ENCODE measurements at places on chromosomes 5 and 9.
A peak's percentile ranks its signal among the peaks of the same experiment; 100 is the strongest.

DNA sequence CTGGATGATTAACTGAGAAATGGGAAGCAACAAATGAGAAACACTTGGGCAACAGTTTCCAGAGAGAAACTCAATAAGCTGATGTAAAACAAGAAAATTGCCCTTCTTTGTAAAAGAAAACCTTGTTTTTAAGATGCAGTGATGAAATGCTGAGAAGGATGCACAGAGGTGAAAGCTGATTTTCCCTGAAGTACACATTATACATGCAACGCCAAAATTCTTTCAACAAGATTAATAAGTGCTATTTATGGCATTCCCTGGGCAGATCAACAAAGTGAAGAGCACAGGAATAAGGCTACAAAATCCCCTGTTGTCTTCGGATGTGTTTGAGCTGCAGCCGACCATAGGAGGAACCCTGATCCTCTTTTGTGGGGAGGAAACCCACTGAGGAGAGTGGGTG is 208.0 kb upstream of the ANKH start:
- no peak overlapping the region for H3K27ac ChIP-seq
- no peak for DNase-seq
- H3K4me1 ChIP-seq = no peaks in the 10 kb centered on the region
- H3K27me3 ChIP-seq = no peaks in the 10 kb centered on the region
- H3K36me3 ChIP-seq = no peaks in the 10 kb centered on the region
- H3K4me3 ChIP-seq = no peak overlapping the region

DNA sequence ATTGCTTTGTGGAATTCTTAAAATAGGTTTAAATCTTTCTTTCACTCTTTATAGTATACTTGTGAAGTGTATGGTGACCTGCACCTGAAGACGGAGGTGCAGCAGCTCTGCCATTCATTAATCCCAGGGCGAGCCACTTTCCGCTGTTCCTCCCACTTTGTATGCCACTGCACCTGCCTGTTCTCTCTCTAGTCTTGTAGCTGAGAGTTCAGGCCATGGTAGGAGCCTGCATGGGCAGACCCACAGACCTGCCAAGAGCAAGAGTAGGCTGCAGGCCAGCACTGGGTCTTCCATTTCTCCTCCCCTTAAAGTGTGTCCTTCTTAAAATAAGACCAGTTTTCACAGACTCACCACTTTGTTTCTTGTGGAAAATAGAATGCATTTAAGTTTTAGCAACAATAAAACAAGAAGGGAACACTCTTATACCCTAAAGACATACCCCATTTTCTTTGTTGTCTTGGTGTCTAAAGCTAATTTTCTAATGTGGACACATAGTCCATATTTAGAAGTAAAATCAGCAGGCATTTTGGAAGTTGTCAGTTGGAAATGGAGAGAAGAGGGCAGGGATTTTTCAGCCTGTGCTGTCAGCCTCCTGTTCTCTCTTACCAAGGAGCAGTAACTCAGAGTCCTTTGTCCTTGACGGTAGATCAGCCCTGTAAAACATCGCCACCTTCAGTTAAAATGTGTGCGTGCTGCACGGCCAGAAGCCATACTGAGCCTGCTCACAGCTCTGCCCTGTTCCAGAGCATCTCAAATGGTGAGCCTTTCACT is 103.2 kb downstream of the SNCAIP start:
- H3K36me3 ChIP-seq = no peaks in the 10 kb centered on the region
- DNase-seq = no peak
- H3K27me3 ChIP-seq = peaks cover 3% of the 10 kb centered on the region
- H3K4me3 ChIP-seq = no peak overlapping the region
- H3K27ac ChIP-seq = no peak overlapping the region

DNA sequence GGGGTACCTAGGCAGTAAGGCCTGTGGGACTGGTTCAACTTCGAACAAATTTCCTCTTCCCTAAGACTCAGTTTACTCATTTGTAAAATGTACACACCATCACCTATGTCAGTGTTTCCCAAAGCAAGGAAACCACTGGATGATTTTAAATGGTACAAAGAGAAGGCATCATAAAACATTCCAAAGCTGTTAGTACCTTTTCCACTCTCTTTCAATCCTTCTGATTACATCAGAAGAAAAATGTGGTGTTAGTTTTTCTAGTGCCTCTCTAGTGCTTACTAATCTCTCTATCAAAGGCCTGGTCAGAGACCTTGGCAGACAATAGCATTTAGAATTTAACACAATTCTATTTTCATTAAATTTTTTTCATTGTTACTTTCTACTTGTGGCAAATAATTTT is 18.1 kb downstream of the NR6A1 start:
- no peak overlapping the region for H3K4me3 ChIP-seq
- H3K27ac ChIP-seq = peak overlapping the region; percentile 45

- H3K4me3 ChIP-seq = no peak overlapping the region
- H3K36me3 ChIP-seq = no peaks in the 10 kb centered on the region
- H3K4me1 ChIP-seq = no peaks in the 10 kb centered on the region
Measured at GRCh38 chr9:28024676-28025075, 451.4 kb upstream of the C9orf72 start.

- no peak overlapping the region for H3K4me3 ChIP-seq
- H3K27ac ChIP-seq = no peak overlapping the region
- no peaks in the 10 kb centered on the region for H3K4me1 ChIP-seq
- peaks cover 46% of the 10 kb centered on the region for H3K27me3 ChIP-seq
Measured at GRCh38 chr9:126515873-126516505, 97.7 kb upstream of the LMX1B start.

DNA sequence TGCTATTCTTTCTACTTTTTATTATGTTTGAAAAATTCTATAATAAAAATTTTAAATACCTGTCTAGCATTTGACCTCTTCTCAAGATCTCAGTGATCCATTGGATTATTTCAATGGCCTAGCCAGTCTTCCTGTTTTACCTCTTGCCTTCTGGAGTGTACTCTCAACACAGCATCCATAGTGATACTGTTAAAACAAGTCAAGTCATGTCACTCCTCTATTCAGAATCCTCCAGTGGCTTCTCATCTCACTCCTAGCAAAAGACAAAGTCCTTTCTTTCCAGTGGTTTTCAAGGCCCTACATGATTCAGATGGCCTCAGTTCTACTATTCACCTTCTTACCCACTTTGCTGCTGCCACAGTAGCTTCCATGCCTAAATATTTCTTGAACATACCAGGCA is 1.8 kb downstream of the MARVELD2 start:
- peak overlapping the region; percentile 93 for H3K27ac ChIP-seq
- no peaks in the 10 kb centered on the region for H3K27me3 ChIP-seq
- DNase-seq = no peak
- peak overlapping the region; percentile 82 for H3K4me3 ChIP-seq
- peaks cover 15% of the 10 kb centered on the region for H3K36me3 ChIP-seq

GRCh38 chr5:172687940-172688339 is 46.9 kb downstream of the NEURL1B start:
- DNase-seq = no peak
- peaks cover 52% of the 10 kb centered on the region for H3K4me1 ChIP-seq
- H3K4me3 ChIP-seq = no peak overlapping the region
- H3K27ac ChIP-seq = peak overlapping the region; percentile 88
- H3K36me3 ChIP-seq = no peaks in the 10 kb centered on the region
- no peaks in the 10 kb centered on the region for H3K27me3 ChIP-seq

DNA sequence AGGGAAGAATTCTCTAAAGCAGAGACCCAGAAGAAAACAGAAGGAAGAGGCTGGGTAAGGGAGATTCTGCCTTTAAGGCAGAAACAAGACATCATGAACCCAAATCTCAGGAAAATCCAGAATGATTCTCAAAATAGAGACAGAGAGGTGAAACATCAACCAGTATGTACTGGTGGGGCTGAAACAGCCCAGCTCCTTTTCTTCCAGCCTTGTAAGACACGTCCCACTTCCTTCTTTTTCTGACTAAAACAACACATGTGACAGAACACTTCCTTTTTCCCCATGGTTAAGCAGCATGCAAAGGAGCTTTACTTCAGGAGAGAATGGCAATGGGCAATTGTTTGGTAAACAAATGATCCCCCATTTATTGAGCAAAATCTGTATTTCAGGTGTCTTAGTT is 230.8 kb upstream of the NR4A3 start:
- no peak overlapping the region for H3K4me3 ChIP-seq
- H3K36me3 ChIP-seq = no peaks in the 10 kb centered on the region
- no peaks in the 10 kb centered on the region for H3K4me1 ChIP-seq
- H3K27me3 ChIP-seq = no peaks in the 10 kb centered on the region

DNA sequence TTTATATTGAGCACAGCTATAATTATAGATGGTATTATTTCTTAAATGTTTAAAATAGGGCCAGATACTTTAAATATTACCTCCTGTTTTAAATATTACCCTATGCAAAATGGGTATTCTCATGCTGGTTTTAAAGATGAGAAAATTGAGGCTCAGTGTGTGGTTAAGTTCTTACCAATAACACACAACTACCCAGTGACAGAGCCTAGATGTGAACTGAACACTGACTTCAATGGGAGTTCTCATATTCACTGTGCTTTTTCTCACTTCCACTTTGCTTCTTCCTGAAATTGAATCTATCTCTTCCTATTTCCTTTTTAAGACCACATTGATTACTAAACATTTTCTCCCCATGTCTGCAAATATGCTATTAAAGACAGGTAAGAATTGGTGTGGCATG is 135.8 kb upstream of the TUSC1 start:
- H3K4me3 ChIP-seq = no peak overlapping the region
- DNase-seq = no peak
- H3K4me1 ChIP-seq = no peaks in the 10 kb centered on the region
- H3K27ac ChIP-seq = no peak overlapping the region
- H3K36me3 ChIP-seq = no peaks in the 10 kb centered on the region

- H3K4me3 ChIP-seq = no peak overlapping the region
- no peak for DNase-seq
- H3K36me3 ChIP-seq = no peaks in the 10 kb centered on the region
Measured at GRCh38 chr5:178346607-178347334, 114.2 kb upstream of the PHYKPL start.

- H3K27me3 ChIP-seq = peaks cover 31% of the 10 kb centered on the region
- H3K4me1 ChIP-seq = no peaks in the 10 kb centered on the region
- H3K36me3 ChIP-seq = no peaks in the 10 kb centered on the region
- H3K4me3 ChIP-seq = no peak overlapping the region
Measured at GRCh38 chr9:131284856-131285255, 4.7 kb upstream of the PLPP7 start.

DNA sequence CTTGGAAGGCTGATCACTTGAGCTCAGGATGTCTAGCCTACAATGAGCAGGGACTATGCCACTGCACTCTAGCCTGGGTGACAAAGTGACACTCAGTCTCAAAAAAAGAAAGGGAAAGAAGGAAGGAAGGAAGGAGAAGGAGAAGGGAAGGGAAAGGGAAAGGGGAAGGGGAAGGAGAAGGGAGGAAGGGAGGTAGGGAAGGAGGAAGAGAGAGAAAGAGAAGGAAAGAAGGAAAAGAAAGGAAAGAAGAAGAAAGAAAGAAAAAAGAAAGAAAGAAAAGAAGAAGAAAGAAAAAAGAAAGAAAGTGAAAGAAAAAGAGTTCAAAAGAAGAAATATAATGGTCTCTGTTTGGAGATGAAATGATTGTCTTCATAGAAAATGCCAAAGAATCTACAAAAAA is 10.8 kb upstream of the CSF1R start:
- no peaks in the 10 kb centered on the region for H3K36me3 ChIP-seq
- H3K4me1 ChIP-seq = no peaks in the 10 kb centered on the region
- no peak overlapping the region for H3K4me3 ChIP-seq

GRCh38 chr5:129367883-129368282 is 92.2 kb upstream of the ADAMTS19 start:
- no peaks in the 10 kb centered on the region for H3K27me3 ChIP-seq
- no peak overlapping the region for H3K4me3 ChIP-seq
- no peaks in the 10 kb centered on the region for H3K36me3 ChIP-seq
- no peak for DNase-seq

GRCh38 chr9:127430415-127430814 is 6.2 kb downstream of the ZNF79 start:
- no peak for DNase-seq
- H3K27ac ChIP-seq = no peak overlapping the region
- H3K4me1 ChIP-seq = peaks cover 4% of the 10 kb centered on the region
- no peaks in the 10 kb centered on the region for H3K27me3 ChIP-seq

DNA sequence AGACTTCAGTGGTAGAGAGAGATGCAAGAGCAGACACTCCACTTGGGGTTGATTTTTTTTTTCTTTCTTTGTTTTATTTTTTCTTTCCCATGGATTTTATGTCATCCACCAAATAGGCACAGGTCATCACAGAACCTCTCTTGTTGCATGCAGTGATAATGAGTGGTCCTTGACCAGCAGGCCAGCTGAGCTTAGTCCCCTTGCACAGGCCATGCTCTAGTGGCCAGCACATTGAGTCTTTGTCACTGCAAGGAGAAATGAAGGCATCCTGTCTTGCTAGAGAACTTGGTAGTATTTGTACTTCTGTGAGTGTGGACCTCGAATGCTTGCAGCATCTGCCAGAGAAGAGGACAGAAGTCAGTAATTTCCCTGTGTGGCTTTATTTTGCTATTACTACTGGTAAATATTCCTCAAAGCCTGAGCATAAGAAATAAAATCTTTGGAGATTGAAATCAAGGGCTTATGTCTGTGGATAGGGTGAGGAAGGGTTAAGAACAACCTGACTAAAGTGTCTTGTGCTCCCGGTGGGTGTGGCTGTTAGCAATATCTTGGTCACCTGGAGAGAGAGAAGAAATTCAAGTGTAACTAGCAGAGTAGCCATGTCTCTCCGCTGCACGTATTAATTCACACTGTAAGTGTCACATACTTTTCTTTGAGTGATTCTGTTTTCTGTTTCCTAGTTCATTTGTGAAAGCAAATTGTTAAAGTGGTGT is 45.3 kb upstream of the NCS1 start:
- H3K27me3 ChIP-seq = no peaks in the 10 kb centered on the region
- H3K4me3 ChIP-seq = peak overlapping the region; percentile 26
- DNase-seq = peak; percentile 56
- peak overlapping the region; percentile 80 for H3K27ac ChIP-seq
